ENCODE measurements at places on chromosomes 7 and 10.

DNA sequence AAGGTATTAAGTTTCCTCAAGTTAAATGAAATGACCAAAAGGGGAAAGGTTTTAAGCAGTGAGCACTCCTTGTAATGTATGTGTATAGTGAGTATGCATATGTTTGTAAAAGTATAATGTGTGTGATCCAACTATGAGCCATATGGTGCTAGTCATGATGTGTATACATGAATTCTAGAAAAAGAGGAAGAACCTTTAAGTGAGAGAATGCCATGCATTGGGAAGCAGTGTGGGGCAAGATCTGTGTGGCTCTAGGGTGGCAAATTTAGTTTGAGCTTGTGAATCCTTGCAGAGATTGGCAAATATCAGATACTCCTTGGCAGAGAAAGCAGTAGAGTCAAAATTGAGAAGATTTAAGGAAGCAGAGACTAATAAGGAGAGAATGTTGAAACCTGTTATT, 435.0 kb downstream of the AUTS2 start:
- DNase-seq: no peak

DNA sequence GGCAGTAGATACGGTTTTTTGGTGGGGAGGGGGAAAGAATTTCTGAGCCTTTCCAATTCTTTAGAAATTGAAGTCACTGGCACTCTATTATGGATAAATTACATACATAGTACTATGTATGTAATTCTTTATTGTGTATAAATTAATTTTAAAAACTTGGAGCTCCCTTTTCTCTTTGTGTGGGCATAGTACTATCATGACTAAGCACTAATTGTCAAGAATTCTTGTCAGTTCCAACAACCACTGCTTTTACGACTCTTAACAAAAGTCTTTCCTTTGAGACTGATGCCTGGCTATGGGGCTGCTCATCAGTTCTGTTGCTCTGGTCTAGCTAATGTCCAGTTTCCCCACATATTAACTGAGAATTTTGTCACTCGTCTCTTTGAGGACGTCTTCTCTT, 365.3 kb upstream of the RNF32 start:
- DNase-seq: no peak

GRCh38 chr7:106819546-106819945, 45.5 kb upstream of the PIK3CG start:
- DNase-seq: no peak

- no peak for DNase-seq
Observed at GRCh38 chr7:39221901-39222300, 244.2 kb downstream of the POU6F2 start.

DNA sequence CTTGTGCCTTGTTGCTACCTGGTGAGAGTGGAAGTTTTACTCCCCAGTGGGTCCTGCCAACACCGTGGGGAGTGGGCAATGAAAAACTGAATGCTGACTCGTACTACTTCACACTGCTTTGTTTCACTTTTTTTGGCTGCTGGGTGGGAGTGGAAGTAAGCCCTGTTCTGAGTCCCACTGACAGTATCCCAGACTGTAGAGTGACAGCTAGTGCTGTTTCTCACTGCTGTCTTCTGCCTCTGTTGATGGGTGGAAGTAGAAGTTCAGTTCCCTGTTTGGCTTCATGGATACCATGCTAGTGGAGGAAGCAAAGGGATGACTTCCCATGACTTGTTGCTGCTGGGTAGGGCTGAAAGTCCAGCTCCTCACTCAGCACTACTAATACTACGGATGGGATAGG, 98.4 kb downstream of the STK31 start:
- no peak for DNase-seq

GRCh38 chr7:101857358-101857811, 40.0 kb downstream of the CUX1 start:
- DNase-seq: no peak
